Stimulated activated CD8-positive, alpha-beta memory T cell treated with anti-CD3 and anti-CD28 coated beads, Interleukin-15, amount 100 ng/mL, for 48 hours (primary cell): ENCODE measurements at places on chromosomes 11 and 22.

- no peak for DNase-seq
These were observed 3.9 kb downstream of the CBL start for GRCh38 chr11:119210050-119210449.

DNA sequence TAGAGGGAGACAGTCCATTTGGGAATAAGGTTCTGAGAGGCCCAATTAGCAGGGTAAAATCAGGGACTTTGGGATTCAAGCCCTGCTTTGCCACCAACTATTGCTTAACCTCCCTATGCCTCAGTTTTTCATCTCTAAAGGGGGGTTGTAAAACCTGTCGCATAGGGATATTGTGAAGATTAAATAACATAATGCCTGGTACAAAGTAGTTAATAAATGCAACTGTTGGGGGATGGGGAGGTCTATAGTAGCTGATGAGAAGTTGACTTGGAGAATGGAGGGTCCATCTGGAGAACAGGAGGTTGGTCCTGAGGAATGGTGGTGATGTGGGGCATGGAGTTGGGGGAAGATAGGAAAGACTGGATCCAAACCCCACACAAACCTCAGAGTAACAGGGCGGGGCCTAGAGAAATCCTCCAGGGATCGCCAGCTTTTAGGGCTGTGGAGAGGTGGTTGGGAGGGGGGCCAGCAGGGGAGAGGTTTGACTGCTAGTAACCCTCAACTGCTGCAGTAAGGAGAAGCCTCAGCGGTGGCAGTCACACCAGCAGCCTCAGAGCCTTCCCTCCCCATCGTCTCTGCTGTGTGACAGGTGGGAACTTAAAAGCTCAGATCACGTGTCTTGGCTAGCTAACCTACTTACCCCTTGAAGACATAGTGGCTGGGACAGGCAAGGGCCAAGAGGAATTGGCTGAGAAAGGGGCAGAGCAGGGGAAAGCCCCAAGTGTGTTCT is 1.1 kb upstream of the ABCG4 start:
- no peak for DNase-seq

DNA sequence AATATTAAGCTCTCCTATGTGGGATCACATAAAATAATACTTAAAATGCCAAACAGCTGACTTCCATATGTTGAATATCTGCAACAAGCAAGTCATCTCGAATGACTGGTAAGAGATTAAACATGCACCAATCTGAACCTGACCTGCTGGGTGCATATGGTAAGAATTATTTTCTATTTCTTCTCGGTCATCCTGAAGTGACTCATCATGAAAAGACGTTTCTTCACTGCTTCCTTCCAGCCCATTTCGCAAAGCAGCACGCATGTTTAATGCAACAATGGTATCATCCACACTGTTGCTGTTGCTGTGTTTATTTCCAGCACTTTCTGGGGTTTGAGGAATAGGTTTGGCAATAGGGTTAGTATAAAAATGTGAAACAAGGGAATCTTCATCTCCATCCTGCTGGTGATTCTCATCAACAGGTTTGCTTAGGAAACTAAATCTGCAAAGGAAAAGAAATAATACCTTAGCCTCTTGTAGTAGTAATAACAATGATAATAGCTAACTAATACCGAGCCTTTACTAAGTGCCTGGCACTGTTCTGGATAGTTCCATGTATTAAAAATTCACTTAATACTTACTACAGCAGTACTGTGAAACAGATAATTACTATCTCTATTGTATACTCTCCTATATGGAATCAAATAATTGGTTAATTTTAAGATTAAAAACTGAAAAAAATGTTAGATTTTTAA is 52.0 kb upstream of the CHRNA10 start:
- DNase-seq: no peak

- no peak for DNase-seq
These were observed 8.2 kb downstream of the PHF21A start for GRCh38 chr11:46112961-46113607.

DNA sequence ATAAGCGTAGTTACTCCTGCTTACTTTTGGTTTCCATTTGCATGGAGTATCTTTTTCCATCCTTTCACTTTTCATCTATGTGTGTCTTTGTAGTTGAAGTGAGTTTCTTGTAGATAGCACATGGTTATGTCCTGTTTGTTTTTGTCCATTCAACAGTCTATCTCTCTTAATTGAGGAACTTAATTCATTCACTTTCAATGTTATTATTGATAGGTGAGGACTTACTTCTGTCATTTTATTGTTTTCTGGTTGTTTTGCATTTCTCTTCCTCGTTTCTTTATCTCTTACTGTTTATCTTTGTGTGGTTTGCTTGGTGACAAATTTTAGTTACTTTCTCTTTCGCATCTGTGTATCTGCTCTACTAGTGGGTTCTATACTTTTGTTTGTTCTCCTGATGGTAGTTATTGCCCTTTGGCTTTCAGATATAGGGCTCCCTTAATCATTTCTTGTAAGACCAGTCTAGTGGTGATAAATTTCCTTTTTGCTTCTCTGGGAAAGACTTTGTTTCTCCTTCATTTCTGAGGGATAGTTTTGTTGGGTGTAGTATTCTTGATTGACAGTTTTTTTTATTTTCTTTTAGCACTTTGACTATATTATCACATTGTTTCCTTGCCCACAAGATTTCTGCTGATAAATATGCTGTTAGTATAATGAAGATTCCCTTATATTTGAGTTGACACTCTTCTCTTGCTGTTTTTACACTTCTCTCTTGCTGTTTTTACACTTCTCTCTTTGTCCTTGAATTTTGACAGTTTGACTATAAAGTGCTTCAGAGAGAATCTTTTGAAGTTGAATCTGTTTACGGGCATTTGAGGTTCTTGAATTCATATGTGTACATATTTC is 9.0 kb upstream of the RAG1 start:
- no peak for DNase-seq

DNA sequence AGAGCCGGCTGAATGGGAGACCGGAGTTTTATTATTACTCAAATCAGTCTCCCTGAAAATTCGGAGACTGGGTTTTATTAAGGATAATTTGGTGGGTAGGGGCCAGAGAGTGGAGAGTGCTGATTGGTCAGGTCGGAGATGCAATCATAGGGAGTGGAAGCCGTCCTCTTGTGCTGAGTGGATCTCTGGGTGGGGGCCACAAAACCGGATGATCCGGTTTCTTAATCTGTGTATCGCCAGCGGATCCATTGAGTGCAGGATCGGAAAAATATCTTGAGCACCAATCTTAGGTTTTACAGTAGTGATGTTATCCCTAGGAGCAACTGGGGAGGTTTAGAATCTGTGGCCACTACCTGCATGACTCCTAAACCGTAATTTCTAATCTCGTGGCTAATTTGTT is 886 bp upstream of the NIPSNAP1 start:
- DNase-seq: no peak

- no peak for DNase-seq
These were observed 1.4 kb upstream of the CRTAM start for GRCh38 chr11:122836916-122837315.

GRCh38 chr22:44179196-44179988 is 1.3 kb upstream of the PARVG start:
- no peak for DNase-seq

DNA sequence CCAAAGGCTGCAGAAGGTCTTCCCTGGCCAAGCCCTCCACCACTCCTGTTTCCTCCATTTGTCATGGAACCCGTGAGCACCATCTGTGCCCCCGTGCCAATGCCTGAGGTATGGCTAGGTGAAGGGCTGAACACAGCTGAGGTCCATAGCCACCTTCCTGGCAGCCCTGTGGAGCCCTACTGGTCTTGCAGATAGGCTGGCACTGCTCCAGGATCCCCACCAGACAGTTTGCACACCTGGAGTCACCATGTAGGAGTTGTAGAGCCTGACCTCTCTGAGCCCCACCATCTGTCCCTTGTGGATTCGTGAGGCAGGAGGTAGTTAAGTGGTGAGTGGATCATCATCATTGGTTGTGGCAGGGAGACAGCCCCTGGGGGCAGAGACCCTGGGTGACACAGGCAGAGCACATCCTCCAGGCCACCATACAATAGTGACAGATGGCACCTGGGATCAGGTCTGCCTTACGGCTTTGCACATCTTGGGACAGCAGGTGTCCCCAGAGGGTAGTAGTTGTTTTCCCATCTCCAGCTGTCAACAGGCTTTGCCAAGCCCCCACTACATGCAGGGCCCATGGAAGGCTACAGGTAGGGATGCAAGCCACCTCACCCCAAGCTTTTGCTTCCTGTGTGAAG is 52.5 kb upstream of the SUSD2 start:
- no peak for DNase-seq

DNA sequence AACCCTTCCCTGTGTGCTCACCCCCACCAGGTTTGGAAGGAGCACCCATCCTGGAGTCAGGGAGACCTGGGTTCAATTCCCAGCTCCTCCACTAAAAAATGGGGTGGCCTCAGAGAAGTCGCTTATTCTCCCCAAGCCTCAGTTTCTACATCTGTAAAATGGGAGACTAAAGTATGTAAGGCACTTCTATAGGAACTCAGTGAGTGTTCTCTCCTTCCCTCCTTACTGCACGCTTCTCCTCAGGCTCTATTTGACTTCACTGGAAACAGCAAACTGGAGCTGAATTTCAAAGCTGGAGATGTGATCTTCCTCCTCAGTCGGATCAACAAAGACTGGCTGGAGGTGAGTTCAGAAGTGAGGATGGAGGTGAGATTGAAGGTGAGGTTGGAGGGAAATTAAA is 11.3 kb downstream of the NCF4 start:
- DNase-seq: no peak

GRCh38 chr11:34823639-34824038 is 92.5 kb downstream of the APIP start:
- no peak for DNase-seq

DNA sequence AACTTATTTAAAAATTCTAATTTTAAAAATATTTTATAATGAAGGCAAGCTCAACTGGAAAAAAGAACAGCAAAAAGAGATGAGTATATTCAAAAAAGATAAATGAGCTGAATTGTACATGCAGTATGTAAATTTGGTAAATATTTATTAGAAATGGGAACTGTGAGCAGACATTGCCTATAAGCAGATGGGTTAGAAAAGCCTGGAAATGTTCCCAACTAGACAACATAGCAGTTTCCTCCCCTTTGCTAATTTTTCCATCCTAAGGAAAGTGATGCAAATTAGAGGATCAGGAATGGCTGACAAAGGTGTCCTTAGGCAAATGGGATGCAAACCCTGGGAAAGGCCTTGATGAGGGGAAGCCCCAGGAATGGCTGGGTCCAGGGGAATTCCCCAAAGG is 37.2 kb downstream of the TP53I11 start:
- DNase-seq: no peak

- no peak for DNase-seq
These were observed 1.7 kb upstream of the GAB2 start for GRCh38 chr11:78419327-78419726.

GRCh38 chr11:64181506-64182411 is 4.2 kb upstream of the STIP1 start:
- peak; percentile 39 for DNase-seq

GRCh38 chr22:20647586-20648305 is 126.2 kb upstream of the SERPIND1 start:
- no peak for DNase-seq

DNA sequence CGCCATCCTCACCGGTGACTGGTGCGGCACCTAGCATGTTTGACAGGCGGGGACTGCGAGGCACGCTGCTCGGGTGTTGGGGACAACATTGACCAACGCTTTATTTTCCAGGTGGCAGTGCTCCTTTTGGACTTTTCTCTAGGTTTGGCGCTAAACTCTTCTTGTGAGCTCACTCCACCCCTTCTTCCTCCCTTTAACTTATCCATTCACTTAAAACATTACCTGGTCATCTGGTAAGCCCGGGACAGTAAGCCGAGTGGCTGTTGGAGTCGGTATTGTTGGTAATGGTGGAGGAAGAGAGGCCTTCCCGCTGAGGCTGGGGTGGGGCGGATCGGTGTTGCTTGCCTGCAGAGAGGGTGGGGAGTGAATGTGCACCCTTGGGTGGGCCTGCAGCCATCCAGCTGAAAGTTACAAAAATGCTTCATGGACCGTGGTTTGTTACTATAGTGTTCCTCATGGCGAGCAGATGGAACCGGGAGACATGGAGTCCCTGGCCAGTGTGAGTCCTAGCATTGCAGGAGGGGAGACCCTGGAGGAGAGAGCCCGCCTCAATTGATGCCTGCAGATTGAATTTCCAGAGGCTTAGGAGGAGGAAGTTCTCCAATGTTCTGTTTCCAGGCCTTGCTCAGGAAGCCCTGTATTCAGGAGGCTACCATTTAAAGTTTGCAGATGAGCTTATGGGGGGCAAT is 1.1 kb downstream of the NEAT1 start:
- DNase-seq: no peak

GRCh38 chr22:39317775-39318506 is 1.5 kb downstream of the RPL3 start:
- no peak for DNase-seq

DNA sequence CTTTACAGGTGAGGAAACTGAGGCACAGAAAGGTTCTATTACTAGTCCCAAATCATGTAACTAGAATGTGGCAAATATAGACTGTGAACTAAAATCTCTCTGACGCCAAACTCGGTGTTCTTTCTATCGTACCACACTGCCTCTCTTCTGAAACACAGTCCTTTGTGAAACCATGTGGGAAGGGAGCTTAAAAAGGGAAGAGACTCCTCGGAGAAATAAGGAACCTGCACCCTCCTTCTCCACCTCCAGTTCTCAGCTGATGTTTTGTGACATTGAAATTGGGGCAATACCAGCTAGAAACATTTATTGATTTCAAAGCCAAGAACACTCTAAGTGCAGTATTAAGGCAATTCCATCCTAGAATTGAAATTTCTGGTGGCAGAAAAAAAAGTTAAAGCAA is 76.4 kb upstream of the DRD2 start:
- DNase-seq: no peak

- DNase-seq: no peak
These were observed 14.1 kb downstream of the JAM3 start for GRCh38 chr11:134082990-134083389.

GRCh38 chr11:120334894-120335462 is 1.2 kb upstream of the ARHGEF12 start:
- no peak for DNase-seq

DNA sequence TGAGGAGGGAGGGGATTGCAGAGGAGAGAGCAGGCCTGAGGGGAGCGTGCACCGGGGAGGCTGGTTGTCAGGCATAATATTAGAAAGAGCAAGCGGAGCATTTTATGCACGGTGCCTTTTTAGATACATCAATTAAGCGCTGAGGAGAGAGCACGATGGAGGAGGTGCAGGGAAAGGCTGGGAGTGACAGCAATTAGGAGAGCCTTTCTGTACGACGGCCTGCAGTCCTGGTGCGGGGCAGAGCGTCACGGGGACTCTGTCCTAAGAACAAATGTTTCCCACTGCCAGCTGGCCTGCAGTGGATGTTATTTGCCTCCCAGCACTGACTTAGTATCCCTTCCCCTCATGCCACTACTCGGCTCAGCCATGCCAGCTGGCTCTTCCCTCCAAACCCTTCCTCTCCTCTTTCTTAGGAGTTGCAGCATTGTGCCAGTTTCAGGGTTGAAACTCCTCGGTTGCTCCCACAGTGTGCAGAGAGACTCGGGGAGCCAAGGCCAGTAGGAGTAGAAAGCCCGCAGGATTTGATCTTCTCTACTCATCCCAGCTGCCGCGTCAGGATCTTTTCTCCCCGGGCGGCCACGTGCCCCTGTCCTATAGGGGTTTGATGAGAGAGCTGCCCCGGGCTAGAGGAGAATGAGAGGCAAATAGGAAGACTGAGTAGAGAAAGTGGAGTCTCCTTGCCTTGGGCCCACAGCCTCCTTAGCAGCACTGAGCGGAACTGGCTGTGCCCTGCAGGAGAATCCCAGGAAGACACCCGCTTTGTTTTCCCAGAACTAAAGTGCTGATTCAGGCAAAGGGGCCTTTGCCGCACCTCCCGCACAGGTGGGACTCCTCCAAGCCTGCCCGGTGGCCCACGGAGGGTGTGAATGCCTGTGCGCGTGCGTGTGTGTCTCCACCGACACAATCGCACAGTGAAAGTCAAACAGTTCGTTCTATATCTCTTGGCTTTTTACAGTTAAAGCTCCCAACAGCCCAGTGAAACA is 875.3 kb downstream of the NTM start:
- DNase-seq: no peak
